ENCODE measurements at places on chromosomes 7 and 10.

DNA sequence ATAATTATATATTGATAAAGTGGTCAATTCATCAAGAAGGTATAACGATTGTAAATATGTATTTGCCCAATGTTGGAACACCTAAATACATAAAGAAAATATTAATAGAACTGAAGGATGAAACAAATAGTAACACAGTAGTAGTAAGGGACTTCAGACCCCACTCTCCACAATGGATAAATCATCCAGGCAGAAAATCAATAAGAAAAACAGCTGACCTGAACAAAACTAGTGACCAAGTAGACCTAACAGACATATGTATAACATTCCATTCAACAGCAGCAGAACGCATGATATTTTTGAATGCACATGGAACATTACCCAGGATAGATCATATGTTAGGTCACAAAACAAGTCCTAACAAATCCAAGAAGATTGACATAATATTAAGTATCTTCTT lies 286.1 kb upstream of the BMPER start:
- DNase-seq, result no peak

DNA sequence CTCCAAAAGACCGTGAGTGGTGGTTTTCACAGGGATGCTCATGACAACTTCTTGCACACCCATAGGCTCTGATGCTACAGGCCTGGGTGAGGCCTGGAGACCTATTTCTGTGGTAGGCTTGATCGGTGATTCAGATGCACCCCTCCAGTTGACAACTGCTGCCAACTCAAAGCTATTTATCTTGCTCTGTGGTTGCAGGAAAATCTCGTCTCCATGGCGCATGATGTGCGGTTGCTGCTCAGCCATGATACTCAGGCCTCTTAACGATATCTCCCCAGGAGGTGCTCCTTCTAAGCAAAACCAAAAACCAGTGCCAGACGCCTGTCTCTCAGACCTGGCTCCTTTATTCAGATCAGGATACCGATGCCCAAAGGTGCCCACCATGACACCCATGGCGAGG lies 31.4 kb downstream of the C10orf90 start:
- DNase-seq, result no peak

DNA sequence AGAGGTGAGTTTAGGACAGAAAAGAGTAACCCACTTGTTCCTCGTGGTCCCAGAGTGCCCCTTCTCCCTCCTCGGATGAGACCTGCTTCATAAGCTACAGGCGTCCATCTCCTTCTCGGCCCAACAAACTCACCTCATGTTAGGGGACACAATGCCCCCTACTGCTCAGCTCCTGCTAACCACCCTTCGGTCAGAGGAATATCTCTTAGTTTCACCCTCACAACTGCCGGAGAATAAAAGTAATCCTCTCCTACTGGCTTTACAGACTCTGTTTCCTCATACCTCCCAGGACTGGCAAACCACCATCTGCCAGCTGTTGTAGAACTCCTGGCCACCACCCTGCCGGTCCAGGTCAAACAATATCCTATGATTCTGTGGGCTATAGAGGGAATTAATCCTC lies 3.2 kb downstream of the AKR1B15 start:
- DNase-seq, result no peak

- no peak for DNase-seq
Observed at GRCh38 chr7:53602817-53603418, 567.5 kb downstream of the POM121L12 start.

DNA sequence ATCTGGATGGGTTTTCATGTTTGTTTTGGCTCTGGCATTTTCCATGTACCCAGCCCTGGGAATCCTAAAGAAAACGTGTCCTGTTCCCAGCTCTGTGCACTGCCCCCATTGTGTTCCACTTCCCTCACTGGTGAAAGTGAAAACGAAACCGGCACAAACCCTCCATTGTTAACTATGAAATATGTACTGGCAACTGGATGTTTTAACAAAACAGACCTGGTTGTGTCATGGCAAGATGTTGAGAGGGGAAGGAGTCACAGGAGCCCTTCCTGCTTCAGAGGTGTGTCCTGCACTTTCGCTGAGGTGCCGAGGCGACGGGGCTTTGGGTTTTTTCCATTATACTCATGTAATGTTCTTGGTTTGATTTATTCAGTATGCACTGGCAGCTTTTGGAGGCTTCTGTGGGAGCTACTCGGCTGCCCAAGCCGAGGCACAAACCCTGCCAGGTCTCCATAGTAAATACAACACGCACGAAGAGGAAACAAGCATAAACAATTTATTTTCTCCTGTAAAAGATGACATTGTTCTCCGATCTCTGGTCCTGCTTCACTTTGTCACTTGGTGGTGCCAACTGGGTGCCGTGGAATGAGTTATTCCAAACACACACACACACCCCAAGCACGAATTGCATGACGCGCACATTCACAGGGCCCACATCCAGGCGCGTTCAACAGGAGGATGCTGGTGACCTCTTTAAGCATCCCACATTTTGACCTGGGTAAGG lies 118.2 kb downstream of the CDK6 start:
- DNase-seq, result peak; percentile 58

DNA sequence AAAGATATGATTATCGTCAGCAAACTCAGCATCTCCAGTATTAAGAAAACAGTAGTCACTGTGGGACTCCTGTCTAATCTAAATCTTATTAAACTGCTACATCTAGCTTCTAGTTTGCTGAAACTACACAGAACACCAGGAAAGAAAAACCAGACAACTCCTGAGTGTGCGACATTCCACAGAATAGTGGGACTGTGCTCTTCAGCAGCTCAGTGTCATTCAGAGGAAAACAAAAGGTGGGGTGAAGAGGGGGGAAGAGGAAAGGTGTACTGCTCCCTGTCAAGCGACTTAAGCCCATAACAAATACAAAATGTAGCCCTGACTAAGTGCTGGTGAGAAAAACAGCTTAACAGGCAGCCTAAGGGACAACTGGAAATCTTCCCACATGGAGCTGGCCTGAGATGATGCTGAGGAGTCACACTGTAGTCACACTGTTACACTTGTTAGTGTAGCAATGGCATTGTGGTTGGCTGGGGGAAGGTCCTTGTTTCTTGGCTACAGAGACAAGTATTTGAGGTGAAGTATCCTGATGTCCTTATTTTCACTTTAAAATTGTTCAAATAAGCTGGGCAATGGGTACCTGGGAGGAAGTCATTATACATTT lies 135.5 kb downstream of the USP6NL start:
- DNase-seq, result no peak

DNA sequence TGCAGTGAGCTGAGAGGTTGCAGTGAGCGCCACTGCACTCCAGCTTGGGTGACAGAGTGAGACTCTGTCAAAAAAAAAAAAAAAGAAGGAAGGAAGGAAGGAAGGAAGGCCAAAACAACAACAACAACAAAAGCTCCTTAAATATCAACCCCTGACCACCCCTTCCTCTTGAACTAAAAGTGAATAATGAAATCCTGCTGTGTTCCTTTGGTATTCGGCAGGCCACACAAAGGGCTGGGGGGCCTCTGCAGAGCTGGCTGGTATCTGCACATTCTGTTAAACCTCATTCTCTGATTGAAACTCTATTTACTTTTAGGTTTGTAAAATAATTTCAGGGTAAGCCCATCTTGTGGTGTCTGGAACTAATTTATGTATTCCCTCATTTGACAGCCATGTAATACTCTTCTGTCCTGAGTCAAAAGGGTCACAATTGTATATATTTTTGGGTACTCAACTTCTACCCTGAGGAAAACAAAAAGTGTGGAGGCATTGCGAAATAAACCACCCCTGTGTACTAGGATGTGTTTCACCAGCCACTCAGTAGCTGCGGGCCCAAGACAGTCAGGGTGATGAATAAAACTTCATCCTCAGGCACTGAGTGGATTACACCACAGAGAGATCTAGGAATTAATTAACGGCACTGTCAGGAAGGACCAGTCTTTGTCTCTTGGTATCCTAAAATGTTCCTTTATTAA lies 446.4 kb upstream of the PFKP start:
- DNase-seq, result no peak

DNA sequence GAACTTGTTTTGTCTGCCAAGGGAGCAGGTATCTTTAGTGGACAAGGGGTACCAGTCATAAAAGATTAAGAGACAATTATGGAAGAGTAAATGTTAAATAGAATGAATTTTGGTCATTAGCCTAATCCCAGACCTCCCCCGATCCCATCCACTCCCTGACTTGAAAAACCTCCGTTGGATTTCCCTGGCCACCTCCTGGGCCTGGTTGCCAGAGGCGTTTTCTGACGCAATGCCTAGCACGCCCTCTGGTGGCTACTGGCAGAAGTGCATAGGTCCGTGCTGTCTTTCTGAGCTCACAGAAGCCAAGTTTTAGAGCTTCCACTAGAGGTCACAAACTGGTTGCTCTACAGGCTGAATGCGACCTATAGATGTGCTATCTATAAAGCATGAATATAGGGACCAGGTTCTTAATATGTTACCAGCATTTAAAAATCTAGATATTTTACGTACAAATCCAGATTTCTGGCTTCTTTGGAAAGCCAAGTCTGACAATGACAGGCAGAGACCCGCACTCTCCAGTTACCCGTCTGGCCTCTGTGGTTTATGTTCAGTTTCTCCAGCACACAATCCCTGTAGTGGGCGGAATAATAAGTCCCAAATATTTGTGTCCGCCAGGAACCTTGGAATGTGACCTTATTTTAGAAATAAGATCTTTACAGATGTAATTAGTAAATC lies 39.8 kb downstream of the SPOCK2 start:
- peak; percentile 71 for DNase-seq

GRCh38 chr7:119033641-119034040 lies 809.1 kb downstream of the ANKRD7 start:
- no peak for DNase-seq

DNA sequence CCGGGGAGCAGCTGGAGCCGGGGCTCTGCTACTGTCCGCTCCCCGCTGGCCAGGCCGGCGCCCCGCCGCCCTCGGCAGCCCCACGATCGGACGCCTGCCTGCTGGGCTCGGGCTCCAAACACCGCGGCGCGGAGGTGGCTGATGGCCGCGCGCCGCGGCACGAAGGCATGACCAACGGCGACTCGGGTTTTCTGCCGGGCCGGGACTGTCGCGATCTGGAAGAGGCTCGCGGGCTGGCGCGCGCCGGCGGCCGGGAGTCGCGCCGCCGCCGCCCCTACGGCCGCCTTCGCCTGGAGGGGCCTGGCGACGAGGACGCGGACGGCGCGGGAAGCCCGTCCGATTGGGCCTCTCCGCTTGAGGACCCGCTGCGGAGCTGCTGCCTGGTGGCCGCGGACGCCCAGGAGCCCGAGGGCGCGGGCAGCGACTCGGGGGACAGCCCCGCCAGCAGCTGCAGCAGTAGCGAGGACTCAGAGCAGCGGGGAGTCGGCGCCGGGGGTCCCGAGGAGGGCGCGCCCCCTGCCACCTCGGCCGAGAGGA lies 570 bp downstream of the TBC1D12 start:
- peak; percentile 59 for DNase-seq

GRCh38 chr7:1468643-1469298 lies 9.5 kb upstream of the MICALL2 start:
- DNase-seq, result no peak

- no peak for DNase-seq
Observed at GRCh38 chr10:84539216-84539615, 210.8 kb downstream of the CCSER2 start.
